ENCODE measurements at places on chromosomes 16 and 17.

DNA sequence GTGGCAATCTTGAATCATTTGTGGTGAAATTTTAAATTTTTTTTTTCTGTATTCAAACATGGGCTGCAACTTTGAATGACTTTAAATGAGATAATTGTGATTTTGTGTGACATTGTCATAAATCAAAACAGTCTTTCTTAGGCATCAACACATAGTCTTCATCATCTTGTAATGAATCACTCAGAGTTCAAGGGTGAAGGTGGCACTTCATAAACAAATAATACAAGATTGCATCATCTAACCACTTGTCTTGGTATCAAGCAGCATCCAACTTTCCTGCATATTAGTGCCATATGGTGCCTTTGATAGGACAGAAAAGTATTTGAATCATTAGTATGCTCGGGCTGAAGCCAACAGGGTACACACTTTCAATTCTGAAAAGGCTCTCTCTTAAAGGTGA, 392.4 kb upstream of the GOT2 start:
- DNase-seq, result no peak

DNA sequence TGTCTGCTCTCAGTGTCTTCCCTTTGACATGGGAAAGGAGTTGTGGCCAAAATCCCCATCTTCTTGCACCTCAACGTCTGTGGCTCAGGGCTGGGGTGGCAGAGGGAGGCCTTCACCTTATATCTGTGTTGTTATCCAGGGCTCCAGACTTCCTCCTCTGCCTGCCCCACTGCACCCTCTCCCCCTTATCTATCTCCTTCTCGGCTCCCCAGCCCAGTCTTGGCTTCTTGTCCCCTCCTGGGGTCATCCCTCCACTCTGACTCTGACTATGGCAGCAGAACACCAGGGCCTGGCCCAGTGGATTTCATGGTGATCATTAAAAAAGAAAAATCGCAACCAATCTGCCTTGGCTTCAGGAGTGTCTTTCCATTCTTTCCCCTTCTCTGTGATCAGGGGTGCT, 918 bp upstream of the MRM1 start:
- no peak for DNase-seq

- DNase-seq, result no peak
Measured at GRCh38 chr16:63922560-63922959, 1199.3 kb downstream of the CDH11 start.

GRCh38 chr17:73215447-73215846, 22.6 kb downstream of the COG1 start:
- no peak for DNase-seq

DNA sequence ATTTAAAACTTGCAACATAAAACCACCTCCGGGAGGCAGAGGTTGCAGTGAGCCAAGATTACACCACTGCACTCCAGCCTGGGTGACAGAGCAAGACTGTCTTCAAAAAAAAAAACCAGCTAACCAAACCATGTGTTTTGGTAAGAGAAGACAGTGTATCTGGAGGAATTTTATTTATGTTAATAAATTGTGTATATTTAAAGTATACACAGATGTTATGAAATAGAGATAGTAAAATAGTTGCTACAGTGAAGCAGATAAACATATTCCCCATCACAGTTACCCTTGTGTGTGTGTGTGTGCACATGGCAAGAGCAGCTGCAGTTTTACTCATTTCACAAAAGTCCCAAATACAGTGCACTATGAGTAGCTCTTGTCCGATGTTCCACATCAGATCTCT, 54.8 kb upstream of the CRISPLD2 start:
- no peak for DNase-seq

GRCh38 chr16:80389338-80389737, 151.5 kb upstream of the DYNLRB2 start:
- no peak for DNase-seq
